ENCODE measurements at places on chromosomes 6 and 20.

DNA sequence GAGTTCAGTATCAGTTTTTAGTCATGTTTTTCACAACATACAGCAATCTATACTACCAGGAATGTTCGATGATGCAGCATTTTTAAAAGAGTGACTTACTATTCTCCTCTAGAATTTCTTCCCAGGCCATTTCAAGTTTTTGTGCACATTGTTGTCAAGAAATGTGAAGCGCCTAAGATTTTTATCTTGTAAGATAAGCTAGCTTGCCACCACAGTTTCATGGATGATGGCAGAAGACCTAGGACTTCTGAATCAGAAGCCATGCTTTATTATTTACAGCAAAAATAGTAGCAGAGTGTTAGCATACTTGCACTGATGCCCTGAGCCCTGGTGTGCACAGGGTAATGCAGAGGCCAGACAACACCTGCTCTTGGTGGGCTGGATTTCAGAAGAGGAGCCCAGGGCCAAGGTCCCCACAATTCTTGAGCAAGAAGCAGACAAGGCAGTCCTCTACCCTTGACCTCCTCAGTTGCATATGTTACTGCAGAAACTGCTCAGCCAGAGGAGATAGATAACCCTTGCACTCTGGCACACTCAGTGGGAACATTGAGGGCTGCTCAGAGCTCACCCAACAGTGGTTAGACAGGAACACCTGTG is 99.2 kb downstream of the QKI start:
- no peak for DNase-seq

- no peak for DNase-seq
Measured at GRCh38 chr6:160428069-160428430, 79.9 kb downstream of the SLC22A3 start.

- no peak for DNase-seq
Measured at GRCh38 chr20:4548552-4548951, 173.2 kb upstream of the PRND start.

DNA sequence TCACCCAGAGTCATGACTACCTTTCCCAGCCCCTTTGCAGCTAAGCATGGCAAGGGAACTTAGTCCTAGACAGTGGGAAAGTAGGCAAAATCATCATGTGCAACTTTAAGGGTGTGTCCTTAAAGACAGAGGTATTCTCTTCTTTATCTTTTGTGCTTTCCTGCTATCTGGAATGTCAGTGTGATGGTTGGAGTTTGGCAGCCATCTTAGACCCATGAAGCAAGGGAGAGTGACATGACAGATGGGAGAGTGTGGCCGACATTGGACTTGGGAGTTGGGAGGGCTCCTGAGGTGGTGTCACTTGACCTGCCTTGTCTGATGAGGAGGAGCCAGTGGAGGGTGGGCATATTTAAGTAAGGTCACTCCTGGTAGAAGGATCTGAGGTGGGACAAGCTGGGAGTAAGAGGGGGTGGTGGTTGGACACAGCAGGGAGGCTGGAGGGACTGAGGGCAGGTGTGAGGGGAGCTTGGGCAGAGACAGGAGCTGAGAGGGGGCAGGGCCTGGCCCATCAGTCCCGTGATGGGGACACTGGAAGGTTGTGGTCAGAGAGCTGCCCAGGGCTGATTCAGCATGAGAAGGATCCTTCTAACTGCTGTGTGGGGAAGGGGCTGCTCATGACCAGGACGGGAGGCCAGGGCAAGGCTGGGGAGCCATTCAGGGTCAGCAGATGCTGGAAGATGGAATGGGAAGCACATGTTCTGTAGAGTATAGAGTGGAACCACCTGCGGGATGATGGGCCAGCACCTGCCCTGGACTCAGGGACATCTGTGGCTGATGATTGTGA is 29.5 kb upstream of the SULF2 start:
- no peak for DNase-seq

- no peak for DNase-seq
Measured at GRCh38 chr6:90314514-90314913, 17.9 kb upstream of the BACH2 start.

DNA sequence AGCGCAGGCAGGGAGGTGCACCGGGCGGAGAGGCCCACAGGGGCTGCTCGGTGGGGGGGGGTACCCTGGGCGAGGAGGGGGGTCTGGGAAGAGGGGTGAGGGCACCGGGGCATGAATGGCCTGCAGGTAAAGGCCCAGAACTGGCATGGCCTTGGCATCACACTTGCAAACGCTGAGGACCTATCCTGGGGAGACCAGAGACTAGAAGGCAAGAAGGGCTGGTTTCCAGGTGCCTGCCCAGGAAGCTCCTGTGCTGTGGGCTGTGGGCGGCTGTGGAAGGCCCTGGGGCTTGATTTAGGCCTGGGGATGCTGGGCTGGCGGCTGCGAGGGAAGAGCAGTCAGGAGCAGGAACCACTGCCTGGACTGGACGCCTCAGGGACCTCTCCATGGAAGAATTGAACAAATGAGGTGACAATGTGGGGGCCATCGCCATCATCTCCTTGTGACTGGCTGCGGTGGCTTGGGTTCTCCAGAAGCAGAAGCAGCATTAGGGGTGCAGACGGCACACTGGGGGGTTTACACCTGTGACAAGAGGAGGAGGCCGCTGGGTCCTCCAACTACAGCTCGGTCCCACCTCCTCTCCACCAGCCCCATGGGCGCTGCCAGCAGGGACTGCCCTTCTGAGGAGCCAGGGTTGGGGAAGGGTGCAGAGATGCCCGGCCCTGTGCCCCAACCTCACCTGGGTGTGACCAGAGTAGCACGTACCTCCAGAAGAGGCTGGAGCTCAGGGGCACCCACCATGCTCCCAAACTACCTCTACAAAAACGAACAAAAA is 32.1 kb upstream of the IRF4 start:
- no peak for DNase-seq

DNA sequence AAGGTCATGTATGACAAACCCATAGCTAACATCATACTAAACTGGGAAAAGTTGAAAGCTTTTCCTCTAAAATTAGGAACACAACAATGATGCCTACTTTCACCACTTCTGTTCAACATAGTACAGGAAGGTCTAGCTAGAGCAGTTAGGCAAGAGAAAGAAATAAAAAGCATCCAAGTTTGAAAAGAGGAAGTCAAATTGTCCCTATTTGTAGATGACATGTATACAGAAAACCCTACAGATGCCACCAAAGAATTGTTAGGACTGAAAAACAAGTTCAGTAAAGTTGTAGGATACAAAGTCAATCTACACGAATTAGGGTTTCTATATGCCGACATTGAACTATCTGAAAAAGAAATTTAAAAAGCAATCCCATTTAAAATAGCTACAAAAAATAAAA is 89.4 kb upstream of the GLP1R start:
- no peak for DNase-seq

GRCh38 chr20:43102394-43102793 is 87.3 kb downstream of the PTPRT start:
- DNase-seq, result no peak
